ENCODE measurements at places on chromosomes 1 and 21.
A peak's percentile ranks its signal among the peaks of the same experiment; 100 is the strongest.

DNA sequence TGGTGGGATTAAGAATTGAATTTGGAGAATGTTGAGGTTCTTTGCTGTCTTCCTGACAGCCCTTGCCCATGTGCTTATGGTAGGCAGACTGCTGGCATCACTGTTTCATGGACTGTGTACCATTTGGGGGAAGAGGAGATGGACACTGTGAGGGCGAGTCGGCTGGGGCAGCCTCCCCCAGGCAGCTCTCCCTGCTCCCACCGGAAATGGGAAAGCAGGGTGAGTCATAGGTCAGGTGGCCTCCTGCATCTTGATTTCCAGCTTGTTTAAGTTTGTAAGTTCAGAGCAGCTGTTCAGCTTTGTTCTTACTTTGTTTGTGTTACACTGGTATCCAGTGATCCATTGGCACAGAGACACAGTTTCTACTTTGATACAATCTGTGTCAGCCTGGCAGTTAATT is 87.2 kb upstream of the CNIH3 start:
- DNase-seq, result no peak

GRCh38 chr1:180494370-180494769 is 8.0 kb downstream of the ACBD6 start:
- no peak for DNase-seq

DNA sequence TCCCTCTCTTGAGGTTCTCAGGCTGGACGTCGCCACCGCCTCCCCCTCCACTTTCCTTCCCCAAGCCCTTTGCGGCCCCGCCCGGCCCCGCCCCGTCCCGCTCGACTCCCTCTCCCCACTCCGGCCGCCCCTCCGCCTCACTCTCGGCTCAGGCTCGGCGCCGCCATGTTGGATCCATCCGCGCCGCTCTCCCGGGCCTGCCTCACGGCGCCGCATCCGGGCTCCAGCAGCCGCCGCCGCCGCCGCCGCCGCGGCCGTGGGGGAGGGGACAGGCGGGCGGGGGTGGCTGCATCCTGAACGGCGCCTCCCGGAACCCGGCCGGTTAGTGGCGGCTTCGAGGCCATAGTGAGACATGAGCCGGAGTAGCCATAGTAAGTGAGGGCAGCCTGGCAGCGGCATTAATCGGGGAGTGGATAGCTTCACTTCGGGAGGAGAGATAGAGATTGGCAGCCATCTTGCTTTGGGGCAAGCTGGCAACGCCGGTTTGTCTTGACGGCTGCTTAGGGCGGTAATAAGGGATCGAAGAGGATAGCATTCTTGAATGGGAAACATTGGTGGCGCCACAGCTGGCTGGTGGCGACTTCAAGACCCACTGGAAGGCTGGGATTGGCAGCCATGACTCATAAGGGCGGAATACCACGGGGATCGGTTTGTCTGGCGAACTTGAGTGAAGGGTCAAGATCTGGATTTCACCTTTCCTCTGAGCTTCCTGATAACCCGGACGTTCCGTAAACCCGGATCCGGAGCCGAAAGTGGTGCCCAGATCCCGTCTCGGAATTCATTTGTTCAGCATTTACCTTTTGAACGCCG is at the start of gene DEDD:
TSS of gene DEDD (minus strand) at position 258 of the 810 bp plus-strand sequence. CDS start 8,205 bp downstream, outside the sequence.
- DNase-seq, result peak; percentile 95

- no peak for DNase-seq
Observed at GRCh38 chr21:28256837-28257236, 735.8 kb downstream of the LTN1 start.

DNA sequence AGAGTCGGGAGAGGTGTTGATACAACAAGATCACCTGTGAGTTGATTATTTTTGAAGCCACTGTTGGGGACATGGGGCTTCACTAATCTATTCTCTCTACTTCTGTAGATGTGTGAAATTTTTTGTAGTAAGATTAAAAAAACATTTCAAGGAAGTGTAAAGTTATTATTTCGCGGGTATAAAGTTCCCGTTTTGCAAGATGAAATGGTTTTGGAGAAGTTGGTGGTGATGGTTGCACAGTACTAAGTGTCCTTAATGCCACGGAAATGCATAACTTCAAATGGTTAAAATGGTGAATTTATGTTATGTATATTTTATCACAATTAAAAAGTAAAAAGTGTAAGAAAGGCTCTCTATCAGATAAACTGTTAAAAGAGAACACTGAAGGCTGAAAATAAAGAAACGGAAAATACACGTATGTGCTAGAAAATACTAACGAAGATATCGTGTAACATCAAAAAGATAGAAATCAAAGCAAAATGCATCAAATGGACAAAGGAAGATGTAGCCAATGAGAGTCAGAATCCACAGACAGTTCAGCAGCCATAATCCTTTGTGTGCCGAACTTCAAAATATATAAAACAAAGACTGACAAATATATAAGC is 2.9 kb upstream of the ITGB2 start:
- DNase-seq, result no peak

- no peak for DNase-seq
Observed at GRCh38 chr21:33058527-33058926, 11.4 kb upstream of the OLIG1 start.

GRCh38 chr1:58293388-58293787 is 253.1 kb downstream of the OMA1 start:
- DNase-seq, result no peak

DNA sequence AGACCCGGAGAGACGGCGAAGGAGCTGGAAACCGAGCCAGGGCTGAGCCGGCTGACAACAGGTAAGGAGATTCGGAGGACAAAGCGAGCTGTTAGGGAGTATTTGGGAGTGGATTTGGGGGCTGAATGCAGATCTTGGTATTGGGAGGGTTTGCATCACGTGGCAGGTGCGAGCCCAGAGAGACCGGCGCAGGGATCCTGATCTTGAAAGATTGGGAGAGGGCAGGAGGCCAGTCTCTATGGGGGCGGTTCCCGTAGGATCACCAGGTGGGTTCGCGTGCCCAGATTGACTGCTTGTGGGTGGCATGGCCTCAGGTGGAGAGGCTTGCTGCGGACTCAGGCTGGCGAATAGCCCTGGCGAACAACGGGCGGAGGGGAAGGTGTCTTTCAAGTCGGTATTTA is 204 bp downstream of the CIART start:
- DNase-seq, result no peak

DNA sequence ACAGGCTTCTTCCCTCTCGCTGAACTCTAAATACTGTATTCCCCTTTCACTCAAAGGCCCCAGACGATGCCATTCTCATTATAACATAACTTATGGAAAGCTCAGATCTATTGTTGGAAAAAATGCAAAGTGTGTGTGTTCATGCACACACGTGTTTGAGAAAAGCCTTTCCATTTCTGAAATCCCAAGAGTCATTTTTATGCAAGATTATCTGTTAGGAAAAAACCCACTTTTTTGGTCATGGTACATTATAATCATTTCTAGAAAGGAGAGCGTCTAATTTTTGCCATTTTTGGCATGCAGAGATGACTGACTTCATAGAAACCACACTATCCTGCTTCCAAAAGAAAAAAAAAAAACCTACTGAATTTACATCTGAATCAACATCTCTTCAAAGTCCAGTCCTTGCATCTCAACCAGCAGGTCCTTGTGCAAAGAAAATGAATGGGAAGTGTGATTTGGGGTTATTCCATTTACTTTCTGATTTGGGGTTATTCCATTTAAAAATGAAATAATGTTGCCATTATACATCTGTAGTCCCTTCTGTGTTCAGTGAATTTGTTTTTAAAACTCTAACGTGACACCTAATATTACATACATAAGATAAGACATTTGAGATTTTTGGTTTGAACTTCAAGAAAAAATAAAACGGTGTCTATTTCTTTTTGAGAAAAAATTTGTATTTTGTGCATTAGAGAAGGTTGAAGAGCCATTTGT is 150.3 kb downstream of the DHRS3 start:
- DNase-seq, result peak; percentile 28
